ENCODE measurements at places on chromosomes 6 and 20.
A peak's percentile ranks its signal among the peaks of the same experiment; 100 is the strongest.

DNA sequence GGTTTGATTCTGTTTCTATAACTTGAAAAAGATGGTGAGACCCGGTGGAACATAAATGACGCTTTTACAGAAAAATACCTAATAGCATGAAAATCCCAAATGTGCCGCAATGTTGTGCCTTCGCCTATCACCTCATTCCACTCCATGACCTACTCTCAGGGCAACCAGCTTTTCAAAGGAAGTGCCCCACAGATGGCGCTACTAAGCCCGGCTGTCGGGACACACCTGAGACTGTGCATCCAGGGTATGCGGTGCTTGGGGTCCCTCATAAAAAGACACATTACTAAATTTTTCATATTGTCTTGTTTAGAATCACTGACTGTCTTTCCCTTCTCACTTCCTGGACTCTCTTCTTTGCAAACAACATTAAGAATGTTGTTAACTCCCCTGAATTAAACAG, 145.5 kb upstream of the RPS6KA2 start:
- no peak for DNase-seq

- no peak for DNase-seq
These were observed 735 bp upstream of the SLC23A2 start for GRCh38 chr20:5002077-5002413.

DNA sequence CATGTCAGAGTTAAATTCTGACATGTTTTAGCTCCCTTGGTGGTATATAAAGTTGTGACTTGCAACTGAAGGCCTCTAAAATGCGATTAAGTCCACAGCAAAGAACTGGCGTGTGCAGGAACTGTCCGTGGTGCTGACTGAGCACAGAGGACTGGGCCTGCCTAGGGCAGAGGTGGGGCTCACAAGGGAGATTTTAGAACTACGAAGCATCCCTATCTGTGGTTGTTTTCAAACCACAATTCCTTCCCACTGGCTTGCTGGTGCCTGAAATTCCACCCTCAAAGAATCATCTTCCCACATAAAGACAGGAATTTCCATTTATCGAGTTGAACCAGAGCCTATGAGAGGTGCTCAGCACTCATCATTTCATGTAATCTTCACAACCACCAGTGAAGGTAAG, 30.1 kb downstream of the RIMS4 start:
- peak; percentile 8 for DNase-seq

DNA sequence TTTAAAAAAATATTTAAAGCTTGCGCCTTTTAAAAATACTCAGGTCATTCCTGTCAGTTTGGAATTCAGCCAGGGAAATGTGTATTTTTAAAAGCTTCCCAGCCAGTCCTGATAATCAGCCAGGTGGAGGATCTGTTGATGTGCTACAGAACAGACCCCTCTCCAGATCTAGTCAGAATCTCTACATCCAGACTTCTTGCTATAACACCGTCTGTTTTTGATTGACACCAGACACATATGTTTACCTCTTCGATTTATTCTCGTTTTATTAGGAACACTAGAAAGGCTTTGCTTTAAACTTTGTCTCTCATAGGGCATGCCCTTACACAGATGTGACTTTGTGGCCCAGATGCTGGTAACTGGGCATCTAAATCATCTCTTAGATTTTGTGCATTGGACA, 11.7 kb downstream of the PARD6B start:
- DNase-seq: no peak

GRCh38 chr6:63839485-63839884, 203.9 kb downstream of the PHF3 start:
- DNase-seq: no peak

DNA sequence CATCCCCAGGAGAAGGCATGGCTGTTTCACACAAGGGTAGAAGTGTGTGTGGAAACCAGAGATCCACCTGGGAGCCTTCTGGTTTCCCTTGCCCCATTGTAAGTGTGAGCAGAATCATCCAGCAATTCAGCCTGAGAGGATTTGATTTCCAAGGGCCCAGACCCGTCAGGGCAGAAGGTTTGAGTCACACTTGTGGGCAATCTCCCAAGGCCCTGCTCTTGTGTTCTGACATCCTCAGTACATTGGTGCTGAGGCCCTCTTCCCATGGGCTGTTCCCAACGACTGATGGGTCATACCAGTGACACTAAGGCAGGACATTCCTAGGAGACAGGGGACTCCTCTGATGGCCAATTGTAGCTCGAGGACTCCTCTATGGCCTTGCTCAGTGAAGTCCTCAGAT, 58.2 kb upstream of the POLR1H start:
- no peak for DNase-seq

DNA sequence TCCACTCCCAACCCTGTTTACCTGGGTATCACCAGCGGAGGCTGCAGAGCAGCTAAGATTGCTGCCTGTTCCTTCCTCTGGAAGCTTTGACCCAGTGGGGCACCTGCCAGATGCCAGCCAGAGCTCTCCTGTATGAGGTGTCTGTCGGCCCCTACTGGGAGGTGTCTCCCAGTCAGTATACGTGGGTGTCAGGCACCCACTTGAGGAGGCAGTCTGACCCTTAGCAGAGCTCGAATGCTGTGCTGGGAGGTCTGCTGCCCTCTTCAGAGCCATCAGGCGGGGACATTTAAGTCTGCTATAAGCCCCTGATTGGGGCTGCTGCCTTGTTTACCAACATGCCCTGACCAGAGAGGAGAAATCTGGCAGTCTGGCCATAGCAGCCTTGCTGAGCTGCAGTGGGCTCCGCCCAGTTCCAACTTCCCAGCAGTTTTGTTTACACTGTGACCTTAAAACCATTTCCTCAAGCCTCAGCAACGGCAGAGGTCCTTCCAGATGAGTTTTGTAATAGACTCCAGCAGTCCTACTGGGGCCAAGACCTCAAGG, 2.8 kb downstream of the RAET1E start:
- no peak for DNase-seq

- DNase-seq: no peak
These were observed 18.8 kb upstream of the RGS17 start for GRCh38 chr6:153149891-153150290.

Measured in CD4-positive, alpha-beta T cell treated with Interleukin-1 beta for 1 hour (primary cell).